ENCODE measurements at places on chromosomes 2 and 18.

DNA sequence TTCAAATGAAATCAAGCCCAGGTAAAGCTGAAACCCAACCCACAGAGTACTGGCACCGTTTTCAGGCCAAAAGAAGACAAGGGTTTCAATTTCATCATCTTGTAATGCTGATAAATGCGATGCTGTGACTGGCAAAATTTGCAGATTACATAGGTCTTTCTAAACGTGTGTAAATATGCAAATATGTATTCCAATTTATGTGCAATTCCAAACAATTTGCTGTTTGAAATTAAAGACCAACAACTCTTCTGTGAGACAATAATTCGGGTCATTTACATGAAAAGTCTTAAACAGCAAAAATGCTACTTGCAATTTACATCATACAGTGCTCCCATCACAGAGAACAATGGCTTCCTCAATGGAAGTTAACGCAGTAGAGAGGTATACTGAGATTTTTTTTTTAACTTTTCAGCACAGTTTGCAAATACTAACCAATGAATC, 2.8 kb upstream of the ZNF532 start:
- no peak for DNase-seq

DNA sequence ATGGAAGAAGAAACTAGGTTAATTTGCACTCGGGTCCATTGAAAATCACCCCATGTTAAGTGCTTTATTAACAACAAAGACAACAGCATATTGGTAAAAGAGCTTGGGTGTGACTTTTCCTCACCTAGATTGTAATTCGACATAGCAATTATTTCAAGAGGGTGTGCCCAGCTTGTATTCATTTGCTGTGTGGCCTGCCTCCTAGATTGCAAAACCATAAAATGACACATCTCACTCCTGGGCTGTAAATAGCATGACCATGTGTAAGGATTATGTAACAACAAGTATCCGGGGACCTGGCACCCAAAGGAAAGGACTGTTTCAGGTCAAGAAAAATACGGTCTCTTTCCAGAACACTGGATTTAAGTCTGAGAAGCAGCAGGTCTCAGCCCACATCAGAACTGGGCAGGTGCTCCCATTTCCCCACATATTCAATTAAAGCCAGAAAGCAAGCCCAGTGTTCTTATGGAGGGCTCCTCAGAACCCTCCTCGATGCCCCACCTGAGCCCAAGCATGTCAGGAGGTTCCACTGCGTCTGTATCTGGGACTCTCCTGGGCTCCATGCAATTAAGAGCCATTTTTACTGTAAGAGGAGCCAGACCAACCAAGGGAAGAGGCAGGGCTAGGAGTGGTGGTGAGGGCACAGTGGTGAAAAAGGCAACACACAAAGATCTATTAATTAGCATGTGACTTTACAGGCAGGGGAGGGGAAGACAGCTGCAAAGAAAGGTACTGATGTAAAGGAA, 39.2 kb downstream of the MREG start:
- DNase-seq = no peak

- no peak for DNase-seq
These were observed 913.4 kb downstream of the CBLN2 start for GRCh38 chr18:71630696-71631095.

DNA sequence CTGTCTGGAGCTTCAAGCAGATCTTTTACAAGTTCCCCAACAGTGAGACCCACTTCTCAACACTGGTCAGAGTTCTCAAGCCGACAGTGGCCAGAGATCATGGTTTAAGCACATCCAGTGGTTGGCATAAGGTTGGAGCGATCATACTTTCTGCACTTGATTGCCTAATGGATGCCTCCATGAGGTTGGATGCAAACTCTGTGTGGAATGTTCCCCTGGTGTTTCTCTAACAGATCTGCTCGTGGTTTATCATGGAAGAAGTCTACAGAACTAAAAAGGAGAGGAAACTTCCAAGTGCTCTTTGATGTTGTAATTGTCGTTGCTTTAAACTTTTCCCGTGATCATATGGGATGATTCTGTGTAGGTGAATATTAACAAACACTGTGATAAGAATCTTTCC, 60.7 kb downstream of the SH3RF3 start:
- no peak for DNase-seq

DNA sequence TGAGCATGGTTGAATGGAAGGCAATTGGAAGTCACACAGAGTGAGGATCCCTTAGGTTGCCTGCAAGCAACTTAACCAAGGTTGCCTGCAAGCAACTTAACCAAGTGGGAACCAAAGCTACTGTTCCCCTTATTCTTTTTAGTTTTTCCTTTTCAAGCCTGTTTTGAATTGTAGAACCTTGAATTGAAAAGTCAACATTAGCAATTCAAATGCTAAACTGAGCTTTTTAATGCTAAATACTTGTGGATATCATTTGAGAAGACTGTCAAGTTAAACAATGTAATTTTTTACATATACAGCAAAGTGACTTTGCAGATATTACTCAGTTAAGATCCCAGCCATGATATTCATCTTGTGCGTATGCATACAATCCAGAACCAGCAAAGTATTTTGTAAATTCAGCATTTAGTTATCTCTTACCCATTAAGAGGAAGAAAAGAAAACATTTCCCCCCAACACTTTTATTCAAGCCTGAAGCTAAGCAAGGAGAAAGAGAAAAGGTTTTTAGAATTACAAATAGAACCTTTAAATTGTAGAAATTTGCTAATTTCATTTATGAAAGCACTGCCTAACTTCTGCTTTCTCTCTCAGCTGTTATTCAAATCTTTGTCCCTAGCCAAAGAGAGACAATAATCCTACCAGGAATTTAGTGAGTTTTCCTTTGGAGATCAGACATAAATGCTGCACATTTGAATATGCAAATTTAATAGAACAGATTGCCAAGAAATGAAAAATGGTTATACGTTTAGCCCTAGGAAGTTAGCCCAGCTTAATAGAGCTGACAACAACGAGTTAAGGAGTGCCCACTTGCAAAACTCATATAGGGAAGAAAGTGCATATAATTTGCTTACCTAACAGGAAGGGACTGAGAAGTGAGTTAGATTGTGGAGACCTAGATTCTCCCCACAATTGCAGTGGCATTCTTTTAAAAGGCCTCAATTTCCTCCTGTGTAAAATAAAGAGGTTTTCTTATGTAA, 643.2 kb upstream of the PIK3C3 start:
- no peak for DNase-seq

- DNase-seq = no peak
These were observed 194.6 kb upstream of the MEIS1 start for GRCh38 chr2:66240286-66240685.

GRCh38 chr2:144516981-144517865, 2.7 kb downstream of the ZEB2 start:
- peak; percentile 41 for DNase-seq

DNA sequence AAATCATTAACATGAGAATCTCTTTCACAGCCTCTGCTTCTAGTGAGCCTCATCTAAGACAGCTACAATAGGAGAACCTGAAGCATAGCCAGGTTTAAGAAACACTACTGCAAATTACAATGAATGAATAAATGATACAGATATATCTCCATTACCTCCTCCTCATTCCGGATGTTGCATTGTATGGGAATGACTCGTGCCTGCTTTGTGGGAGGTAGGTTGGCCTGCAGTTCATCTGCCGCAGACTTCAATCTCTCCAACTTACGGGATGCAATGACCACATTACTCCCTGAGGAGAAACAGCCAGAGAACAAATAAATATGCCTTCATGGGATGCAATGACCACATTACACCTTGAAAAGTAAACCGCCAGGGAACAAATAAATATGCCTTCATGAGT, 15.4 kb downstream of the PECR start:
- DNase-seq = no peak

GRCh38 chr2:122516775-122517174, 761.3 kb downstream of the TSN start:
- no peak for DNase-seq

- no peak for DNase-seq
These were observed 7.7 kb downstream of the WNT10A start for GRCh38 chr2:218888341-218888740.

- no peak for DNase-seq
These were observed 63.6 kb upstream of the TTC21B start for GRCh38 chr2:166017208-166017607.

- DNase-seq = no peak
These were observed 158.2 kb downstream of the SRBD1 start for GRCh38 chr2:45452866-45453265.

DNA sequence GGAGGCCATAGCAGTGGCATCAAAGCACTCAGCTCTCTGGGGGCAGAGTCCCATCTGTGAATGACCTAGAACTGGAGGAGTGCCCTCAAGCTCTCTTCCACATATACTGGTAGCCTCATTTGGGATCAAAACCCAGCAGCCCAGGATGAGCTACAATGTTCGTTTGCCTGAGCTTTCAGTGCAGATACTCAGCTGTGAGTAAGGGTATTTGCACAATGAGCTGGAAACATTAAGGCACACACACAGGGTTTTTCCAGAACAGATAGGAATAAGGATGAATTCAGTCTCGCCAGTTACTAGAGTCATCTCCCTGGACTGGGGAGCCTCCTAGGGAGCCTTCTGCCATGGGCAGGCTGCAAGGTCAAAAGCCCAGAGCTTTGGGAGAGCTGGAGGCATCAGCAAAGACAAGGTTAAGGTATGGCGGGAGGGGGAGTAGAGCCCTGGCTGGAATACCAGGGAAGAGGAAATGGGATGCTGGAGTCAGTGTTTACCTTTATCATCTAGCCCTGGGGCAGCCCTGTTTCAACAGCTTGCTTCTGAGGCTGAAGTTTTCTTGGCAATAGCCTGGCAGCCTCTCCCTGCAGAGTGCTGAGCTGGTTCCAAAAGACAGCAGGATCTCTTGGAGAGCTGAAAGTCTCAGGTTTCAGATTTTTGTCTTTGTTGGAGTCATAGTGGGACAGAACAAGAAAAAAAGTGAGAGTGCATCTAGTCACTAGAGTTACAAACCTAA, 187.7 kb downstream of the LOXHD1 start:
- no peak for DNase-seq

DNA sequence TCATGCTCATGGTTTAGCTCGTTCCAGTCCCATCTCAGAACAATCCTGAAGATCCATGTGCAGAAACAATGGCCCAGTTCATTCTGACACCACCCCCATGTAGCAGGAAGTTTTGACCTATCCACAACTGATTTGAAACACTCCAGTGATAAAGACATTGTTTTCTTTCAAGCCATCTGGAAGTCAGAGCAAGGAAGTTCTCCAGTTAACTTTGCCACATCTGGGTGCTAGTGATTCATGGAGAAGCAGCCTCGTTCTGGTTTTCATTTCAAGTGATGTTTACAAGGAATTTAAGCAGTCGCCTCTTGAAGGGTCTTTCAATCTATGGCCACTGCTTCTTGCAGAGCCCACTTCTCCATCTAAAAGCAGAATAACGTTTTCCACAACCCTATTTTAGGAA, 36.6 kb upstream of the TWIST2 start:
- no peak for DNase-seq

GRCh38 chr18:12659904-12660605, 2.1 kb upstream of the SPIRE1 start:
- DNase-seq = peak; percentile 30

- no peak for DNase-seq
These were observed 262.7 kb upstream of the SPOPL start for GRCh38 chr2:138238908-138239307.

- no peak for DNase-seq
These were observed 367.6 kb downstream of the EIPR1 start for GRCh38 chr2:3010001-3010400.

DNA sequence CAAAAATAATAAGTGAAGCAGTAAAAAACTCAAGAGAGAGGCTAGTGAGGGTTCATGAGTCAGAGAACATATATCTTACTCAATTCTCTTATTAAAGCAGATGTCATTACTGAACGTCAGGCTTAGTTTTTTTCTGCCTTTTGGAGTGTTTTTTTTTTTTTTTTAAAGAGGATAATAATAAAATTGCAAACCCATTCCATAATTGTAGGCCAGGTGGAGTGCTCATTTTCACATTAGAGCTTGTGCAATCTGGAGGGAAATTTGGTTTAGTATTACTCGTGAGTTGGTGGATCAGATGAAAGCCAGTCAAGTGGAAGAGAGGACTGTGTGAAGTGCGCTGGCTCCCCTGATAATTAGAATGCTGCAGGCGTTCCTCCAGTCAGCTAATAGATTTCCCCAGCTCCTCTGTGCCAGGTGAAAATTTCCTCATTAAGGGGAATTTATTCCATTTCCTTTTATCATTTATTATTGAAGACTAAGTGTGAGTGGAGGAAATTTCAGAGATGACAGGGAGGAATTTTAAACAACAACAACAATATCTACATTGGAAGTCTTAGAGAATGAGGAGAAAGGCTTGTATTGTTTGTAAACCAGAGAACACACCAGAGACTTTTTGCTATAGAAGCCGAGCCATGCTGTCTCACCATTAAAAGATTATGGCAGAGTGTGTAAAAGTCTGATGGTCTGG, 74.6 kb downstream of the CPS1 start:
- DNase-seq = no peak

- DNase-seq = no peak
These were observed 695.3 kb downstream of the SATB2 start for GRCh38 chr2:198762441-198762840.

DNA sequence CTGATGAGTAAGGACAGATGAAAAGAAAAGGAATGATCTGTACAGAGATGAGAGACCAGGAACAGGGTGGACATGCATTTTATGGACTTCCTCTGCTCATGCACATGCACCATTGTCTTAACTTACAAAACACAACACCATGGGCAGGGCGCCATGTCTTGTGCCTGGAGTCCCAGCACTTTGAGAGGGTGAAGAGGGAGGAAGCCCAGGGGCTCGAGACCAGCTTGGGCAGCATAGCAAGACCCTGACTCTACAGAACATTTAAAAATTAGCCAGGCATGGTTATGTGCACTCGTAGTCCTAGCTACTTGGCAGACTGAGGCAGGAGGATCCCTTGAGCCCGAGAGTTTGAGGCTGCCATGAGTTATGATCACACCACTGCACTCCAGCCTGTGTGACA, 86.9 kb downstream of the ZFP36L2 start:
- DNase-seq = no peak

- no peak for DNase-seq
These were observed 163.6 kb upstream of the SIX2 start for GRCh38 chr2:45172760-45173392.

- DNase-seq = no peak
These were observed 41.4 kb downstream of the AQP12A start for GRCh38 chr2:240732911-240733622.

GRCh38 chr2:24888177-24888576, 31.9 kb downstream of the ADCY3 start:
- no peak for DNase-seq

- DNase-seq = no peak
These were observed 34.3 kb upstream of the KCNG2 start for GRCh38 chr18:79763407-79763806.

Measured in WERI-Rb-1 (cell line).